ENCODE measurements at places on chromosomes 6 and 20.

DNA sequence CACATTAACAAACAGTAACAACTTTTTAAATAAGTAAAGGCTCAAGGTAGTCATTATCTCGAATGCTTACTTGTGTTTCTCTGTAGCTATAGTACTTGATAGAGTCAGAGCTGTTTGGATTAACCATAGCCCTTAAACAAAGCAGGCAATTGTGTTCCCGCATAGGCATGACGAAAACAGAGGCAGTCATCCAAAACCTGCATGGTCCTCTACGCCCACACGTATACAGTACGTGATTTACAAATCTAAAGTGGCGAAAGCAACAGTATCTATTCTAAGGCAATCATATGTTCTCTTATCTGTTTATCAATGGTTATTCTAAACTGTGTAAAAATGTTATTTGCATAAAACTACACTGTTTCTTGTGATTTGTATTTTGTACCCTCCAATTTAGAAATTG is 31.8 kb downstream of the HFE start:
- no peak for DNase-seq

DNA sequence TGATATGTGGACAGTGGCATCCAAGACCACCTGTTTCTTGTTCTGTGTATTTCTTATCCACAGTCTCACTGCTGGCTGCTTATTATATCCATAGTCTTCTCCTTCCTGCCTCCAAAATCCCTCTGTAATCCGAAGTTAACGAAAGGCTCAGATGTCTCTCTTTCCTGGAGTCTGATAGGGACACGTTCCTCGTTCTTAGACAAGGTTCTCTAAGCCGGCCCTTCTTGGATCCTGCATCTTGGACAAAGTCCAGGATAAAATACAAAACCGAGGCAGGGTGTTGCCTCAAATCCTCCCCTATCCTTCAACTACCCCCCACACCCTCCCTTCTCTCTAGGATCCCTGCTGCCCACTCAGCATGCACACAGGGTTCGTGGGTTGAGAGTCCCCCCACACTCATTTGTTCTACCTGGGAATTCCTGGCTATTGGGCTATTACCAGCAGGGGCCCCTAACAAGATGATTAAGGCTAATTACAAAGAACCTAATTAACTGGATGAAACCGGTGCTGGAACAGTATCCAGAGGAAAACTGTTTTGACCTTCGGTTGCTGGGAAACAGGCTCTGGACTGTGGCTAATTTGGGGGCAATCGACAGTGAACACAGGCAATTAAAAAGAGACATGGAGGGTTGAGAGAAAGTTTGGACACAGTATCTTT is 32.7 kb upstream of the MRPS10 start:
- DNase-seq = no peak

- no peak for DNase-seq
Observed at GRCh38 chr6:147958683-147959082, 384.0 kb upstream of the SASH1 start.

DNA sequence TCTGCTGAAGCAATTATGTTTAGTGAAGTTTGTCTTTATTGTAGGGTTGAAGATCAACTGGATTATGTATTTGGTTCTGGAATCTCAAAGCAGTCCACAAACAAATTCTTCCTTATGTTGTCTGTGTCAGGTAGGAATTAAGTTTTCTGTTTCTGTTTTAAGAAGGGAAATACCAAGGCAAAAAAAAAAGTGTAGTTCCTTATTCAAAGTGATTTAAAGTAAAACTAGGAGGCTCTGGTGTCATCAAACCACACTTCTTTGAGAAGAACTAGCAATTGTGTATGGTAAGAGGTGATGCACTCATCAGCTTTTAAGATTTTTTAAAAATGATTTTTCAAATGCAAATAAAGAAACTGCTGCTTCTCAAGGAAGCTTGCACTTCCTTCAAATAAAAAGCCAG is 1.9 kb downstream of the FAM135A start:
- DNase-seq = no peak

- no peak for DNase-seq
Observed at GRCh38 chr6:168384045-168385036, 56.6 kb upstream of the SMOC2 start.

GRCh38 chr6:157600807-157601206 is 219.8 kb downstream of the ZDHHC14 start:
- no peak for DNase-seq

GRCh38 chr6:44667668-44668390 is 280.3 kb downstream of the CDC5L start:
- no peak for DNase-seq

DNA sequence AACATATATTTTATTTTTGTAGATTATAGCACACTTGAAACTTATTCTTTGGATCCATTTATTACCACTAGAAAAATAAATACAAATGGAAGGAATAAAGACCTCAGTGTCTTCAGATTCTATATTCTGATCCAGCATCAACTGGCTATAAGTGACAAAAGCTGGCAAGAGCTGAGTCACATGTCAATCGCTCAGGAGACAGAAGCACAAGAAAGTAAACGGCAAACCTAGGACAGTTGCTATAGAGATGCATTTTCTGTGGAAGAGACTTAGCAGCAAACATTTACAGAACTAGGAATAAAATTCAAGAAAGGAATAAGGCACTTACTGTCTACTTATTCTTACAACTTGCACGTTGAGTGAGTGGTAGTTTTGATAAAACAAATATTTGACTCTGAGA is 230.4 kb downstream of the CLVS2 start:
- DNase-seq = no peak

DNA sequence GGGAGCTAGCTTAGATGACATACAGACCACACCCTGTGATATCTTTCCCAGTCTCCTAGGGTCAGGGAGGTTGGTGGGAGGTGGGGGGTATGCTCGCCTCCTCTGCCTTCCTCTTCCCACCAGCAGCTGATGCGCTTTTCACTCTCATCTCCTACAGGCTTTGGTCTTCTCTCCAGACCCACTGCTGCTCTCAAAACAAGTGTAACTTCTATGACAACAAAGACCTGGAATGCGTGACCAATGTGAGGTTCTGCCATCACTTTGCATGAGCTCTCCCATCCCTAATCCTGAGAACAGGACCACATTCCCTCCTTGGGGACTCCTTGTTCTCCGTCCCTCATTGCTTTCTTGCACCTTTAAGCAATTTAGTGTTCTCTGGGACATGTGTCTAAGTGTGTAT is 2.7 kb downstream of the CTSA start:
- no peak for DNase-seq

GRCh38 chr6:3359973-3360726 is 96.7 kb downstream of the SLC22A23 start:
- no peak for DNase-seq

- no peak for DNase-seq
Observed at GRCh38 chr6:127918506-127919427, 17.9 kb upstream of the THEMIS start.

DNA sequence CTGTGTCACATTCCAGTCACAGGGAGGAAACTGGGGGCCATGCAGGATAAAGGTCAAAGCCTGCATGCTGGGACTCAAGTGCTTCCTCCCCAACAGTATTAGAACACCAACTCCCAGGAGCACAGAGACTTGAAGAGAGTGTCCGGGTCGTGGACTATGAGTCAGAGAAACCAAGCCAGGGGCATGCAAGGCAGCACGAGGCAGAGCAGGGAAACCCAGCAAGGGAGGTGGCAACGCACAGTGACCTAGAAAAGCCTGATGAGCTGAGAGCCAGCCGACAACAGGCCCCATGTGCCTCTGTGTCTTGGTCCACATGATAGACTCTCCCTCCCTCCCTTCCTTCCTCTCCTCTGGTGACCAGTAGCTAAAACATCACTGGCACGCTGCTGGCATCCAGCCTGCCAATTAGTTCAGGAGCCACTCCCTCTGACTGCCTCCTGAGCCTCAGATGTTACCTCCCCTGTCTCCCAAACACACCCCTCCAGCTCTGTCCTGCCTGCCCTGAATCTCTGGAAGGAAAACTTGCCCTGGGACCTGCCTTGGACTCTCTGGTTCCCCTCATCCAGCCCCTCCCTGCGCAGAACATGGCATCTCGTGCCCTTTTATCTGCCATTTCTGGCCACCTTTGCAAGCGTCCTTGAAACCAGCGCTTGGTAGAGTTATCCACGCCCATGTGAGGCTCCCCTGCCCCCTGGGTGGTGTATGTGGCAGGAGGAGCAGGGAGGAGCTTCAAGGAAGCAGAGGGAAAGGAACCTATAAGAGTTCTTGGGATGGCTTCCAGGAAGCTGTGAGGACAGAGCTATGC is 16.2 kb upstream of the RNF39 start:
- no peak for DNase-seq

DNA sequence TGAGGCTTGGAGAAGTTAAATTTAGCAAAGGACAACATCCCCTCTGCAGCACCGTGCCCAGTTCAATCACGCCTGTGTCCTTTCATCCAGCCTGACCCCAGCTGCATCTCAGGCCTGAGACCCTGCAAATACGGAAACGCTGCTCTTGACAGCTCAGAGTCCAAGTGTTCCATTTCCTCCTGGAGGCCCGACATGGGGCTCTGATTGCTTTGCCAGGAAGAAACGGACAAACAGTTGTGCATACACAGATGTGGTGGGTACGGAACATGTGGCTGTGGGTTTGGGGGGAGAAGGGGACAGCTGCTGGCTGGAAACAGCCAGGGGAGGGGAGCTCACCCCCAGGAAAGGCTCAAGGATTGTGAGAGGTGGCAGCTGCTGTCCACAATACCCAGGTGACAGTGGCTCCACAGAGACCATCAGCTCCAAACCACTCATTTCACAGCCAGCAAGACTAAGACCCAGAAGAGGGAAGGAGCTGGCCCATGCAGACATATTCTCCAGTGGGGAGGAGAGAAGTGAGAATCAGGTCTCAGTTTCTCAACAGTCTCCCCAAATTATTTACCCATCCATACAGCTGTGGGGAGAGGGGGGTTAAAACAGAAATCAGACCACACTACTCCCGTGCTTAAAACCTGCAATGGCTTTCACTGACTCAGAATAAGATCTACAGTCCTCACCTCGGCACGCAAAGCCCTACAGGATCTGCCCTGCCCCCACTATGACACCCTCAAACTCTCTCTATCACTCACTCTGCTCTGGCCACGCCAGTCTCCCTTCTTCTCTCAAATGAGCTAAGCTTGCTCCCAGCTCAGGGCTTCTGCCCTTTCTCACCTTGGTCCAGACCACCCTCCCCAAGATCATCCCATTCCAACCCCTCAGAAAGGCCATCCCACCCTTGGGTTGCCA is 89.1 kb downstream of the PREX1 start:
- DNase-seq = no peak

DNA sequence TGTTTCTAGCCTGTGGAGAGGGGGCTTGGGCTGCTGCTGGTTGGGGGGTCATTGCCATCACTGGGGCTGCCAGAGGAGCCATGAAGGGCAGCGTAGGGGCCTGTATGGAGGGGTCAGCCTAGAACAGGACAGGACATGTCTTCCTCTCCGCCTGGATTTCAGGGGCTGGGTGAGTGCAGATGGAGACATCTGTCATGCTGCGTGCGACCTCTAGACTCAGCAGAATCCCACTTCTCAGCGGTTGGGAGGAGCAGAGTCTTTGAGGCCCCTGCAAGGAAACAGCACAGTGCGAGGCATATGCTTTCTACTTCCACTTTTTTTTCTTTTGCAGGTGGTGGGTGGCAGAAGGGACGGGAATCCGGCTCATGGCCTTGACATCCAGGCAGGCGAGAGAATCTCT is 67.9 kb downstream of the EZR start:
- no peak for DNase-seq

DNA sequence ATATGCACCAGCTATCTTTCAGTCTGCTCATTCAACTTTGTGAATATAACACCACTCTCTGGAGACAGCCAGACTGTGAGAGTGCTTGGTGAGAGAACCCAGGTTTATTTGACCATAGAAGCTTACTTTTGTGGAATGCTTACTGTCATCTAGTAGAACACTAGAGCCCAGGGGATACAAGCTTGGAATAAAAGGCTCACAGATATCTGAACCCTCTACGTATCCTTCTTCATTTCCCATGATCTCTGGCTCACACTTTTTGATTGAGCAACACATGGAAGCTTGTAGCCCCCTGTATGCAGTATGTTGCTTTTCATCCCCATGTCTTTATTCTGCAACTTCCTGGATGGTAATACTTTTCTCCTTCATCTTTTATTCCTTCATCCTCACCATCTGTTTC is 835.3 kb upstream of the CITED2 start:
- DNase-seq = no peak

DNA sequence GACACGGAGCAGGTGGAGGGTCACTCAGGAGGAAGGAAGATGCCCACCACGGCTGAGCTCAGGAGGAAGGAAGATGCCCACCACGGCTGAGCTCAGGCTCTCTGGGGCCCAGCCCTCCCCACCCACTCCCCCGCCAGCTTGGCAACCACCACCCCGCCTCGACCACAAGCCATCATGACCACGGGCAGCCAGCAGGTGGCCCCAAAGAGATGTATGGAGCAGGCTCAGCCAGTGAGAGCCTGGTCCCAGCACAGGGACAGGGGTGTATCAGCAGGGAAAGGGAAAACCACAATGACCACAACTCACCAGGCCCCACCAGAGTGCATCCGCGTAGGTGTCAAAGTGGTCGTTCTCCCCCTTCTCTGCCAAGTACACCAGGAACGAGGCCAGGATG is 30.4 kb downstream of the KCNQ2 start:
- no peak for DNase-seq

GRCh38 chr6:81172056-81172740 is 580.3 kb downstream of the TENT5A start:
- DNase-seq = no peak

DNA sequence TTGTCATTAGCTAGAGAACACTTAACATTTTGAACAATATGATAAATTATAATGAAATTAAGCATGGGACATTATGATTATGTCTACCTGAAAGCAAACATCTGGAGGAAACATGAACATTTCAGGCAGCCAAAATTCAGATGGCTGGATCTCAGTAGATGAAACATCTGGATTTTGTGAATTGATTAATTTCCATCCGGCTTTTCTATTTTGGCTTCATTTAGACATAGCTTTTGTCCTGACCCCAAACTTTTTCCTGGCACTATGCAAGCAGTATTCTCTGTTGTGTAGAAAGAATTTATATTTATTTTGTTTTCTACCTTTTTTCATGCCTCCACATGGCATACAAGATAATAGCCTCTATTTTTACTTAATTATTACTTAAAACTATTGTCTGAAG is 186.3 kb downstream of the OGFRL1 start:
- DNase-seq = no peak

GRCh38 chr6:31299511-31299910 is 27.6 kb upstream of the HLA-C start:
- no peak for DNase-seq

GRCh38 chr20:7399575-7399974 is 540.7 kb downstream of the HAO1 start:
- DNase-seq = no peak

GRCh38 chr20:39874049-39874893 is 814.8 kb downstream of the MAFB start:
- DNase-seq = peak; percentile 48

DNA sequence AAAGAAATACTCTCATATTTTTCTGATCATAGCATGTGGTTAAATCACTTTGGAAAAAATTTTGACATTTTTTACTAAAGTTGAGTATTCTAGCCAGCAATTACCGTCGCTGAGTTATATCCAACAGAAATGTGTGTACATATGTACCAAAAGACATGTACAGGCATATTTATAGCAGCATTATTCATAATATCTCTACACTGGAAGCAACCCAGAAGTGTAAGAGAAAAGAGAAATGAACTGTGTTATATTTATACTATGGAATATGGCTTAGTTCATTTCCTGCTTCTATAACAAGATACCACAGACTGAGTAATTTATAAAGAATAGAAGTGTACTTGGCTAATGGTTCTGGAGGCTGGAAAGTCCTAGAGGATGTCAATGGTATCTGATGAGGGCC is 474.0 kb upstream of the GJE1 start:
- DNase-seq = no peak

- peak; percentile 32 for DNase-seq
Observed at GRCh38 chr6:27161946-27162603, 85.4 kb upstream of the PRSS16 start.

Data from SHP77 treated with DMSO at 0.1 percent for 48 hours (cell line).